Left lobe of liver (tissue), 2 donors: ENCODE measurements at places on chromosomes 2 and 18. TPM values are rescaled to one million over a fixed set of nuclear protein-coding genes. Genes with fewer than 3 reads are reported as not detected.

DNA sequence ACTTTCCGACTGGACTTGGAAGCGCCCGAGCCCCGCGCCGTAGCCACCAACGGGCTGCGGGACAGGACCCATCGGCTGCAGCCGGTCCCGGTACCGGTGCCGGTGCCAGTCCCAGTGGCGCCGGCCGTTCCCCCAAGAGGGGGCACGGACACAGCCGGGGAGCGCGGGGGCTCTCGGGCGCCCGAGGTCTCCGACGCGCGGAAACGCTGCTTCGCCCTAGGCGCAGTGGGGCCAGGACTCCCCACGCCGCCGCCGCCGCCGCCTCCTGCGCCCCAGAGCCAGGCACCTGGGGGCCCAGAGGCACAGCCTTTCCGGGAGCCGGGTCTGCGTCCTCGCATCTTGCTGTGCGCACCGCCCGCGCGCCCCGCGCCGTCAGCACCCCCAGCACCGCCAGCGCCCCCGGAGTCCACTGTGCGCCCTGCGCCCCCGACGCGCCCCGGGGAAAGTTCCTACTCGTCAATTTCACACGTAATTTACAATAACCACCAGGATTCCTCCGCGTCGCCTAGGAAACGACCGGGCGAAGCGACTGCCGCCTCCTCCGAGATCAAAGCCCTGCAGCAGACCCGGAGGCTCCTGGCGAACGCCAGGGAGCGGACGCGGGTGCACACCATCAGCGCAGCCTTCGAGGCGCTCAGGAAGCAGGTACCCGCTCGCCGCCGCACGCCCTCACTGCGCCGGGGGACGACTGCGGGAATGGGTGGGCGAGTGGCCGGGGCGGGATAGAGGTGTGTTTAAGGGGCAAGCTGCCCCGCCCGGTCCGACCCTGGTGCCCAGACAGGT is 713 bp downstream of the ATOH8 start:
- peak; percentile 57 for DNase-seq

- no peak for DNase-seq
Measured at GRCh38 chr2:190482451-190482850, 52.1 kb downstream of the NEMP2 start.

GRCh38 chr2:177119099-177119498 is 93.5 kb upstream of the HNRNPA3 start:
- no peak for DNase-seq

DNA sequence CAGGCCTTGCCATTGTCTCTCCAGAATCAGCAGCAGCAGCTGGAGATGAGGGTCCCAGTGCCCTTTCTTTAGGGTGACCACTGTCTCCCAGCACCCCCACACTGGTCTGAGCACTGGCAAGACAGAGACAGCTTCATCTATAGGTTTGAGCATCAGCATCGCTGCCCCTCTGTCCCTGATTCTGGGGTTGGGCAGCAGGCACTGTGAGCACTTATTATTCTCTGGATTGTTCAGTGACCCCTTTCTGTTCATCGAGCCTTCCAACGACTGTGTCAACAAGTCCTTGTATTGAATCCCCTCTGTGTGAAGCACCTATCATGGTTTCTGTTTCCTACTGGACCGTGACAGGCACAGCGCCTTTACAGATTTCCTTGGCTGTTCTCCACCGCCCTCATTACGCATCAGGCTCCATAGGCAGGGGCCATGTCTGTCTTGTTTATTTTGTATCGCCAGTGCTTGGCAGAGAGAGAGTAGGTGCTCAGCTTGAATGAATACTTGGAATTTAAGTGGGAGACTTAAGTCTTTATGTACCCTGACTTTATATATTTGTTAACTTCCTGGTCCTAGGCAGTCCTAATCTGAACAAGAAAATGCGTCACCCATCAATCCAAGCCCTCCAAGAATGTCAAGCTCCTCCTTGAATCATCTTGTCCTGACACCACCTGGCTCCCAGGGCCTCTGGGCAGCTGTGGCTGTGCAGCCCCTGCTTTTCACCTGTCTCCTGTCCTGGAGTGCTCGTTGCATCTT is 11.4 kb downstream of the MALL start:
- no peak for DNase-seq

GRCh38 chr18:70384181-70384790 is 95.4 kb downstream of the SOCS6 start:
- no peak for DNase-seq

GRCh38 chr2:224393157-224393872 is 8.6 kb downstream of the FAM124B start:
- no peak for DNase-seq

DNA sequence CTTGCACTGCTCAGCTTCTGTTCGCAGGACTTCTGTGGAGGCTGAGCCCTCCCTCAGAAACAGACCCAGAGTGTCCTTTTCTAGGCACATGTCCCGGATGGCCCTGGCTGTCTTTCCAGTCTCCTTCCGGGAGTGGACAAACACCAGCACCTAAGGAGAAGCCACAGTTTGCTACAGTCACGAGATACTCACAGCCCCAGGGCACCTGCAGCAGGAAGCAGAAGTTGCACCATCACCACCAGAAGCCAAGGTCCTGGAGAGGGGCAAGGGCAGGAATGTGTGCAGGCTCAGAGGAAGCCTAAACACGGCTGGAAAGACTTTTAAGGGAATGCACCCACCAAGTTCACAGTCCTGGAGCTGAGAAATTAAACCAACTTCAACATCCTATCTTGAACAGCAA is 13.6 kb downstream of the SNRNP200 start:
- no peak for DNase-seq

DNA sequence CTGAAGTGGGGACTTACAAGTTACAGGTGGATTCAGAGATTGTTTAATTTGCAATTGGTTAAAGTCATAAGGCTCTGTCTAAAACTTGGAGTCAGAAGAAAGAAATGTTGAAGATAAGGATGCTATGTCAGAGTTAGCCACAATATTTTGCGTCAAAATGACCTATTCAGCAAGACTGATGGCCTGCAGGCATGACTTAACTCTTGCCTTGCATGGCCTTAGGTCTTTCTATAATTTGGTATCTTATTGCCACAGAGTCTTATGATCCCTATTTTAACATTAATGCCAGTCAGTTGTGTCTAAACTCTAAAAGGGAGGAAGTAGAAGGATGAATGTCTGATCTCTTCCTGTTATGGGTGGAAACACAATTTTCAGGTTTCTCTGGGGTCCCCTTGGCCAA is 5.2 kb upstream of the COMMD1 start:
- DNase-seq, result no peak

DNA sequence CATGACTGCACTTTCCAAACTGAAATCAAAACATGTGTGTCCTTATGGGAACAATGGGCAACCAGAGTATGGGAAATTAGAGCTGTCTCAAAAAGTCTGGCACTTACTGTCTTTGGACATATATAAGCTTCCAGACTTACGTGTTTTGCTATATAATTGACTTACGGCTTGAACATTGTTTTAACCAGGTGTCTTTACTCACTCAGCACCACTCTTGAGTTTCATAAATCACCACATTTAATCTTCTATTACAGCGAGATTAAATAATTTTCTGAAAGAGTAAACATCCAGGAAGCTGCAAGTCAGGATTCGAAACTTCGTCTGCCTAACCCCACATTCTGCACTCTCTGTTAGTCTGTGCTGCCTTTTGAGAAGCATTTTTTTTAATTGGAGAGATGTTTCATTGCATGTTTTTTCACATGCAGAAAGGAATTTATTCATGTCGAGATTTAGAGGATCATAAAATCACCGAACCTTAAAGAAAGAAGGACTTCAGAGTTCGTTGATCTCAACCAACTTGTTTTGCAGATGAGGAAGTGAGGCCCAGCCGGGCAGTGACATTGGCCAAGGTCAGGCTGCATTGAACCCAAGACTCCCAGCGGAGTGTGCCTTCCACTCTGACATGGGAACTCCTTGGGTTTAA is 137.3 kb downstream of the SETBP1 start:
- DNase-seq, result no peak

- no peak for DNase-seq
Measured at GRCh38 chr2:8234253-8234652, 447.6 kb upstream of the ID2 start.

- DNase-seq, result no peak
Measured at GRCh38 chr2:53960476-53960875, 10.3 kb downstream of the PSME4 start.

- DNase-seq, result no peak
Measured at GRCh38 chr2:100630473-100630977, 67.7 kb downstream of the PDCL3 start.

GRCh38 chr2:109699646-109700045 is 85.5 kb downstream of the SOWAHC start:
- DNase-seq, result no peak

DNA sequence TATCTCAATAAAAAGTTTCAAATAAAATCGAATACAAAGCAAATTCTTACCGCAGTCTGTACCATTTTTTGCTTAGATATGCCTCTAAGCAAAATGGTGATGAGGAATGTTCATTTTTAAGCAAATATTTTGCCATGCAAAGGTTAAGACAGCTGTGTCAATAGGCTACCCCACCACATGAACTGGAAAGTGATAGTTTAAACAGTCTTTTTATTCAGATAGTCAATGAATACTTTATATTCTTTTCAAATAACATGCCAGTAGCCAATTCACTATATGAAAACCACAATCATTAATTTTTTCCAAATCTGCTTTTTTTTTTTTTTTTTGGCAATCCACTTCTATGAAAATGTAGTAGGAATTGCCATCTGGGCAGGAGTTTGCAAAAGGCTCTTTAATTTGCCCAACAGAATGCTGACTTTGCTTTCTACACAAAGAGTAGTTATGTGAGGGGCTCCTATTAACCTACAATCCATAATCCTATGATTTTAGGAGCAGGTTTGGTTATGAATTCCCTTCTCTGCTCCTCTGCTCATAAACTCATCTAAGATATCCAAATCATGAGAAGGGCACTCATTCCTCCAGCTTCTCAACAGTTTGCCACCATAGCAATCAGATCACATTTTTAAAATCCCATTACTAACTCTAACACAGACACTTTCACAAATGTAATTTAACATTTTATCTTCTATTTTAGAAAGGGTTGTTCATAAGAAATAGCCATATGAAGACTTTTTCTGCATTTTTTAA is 69.2 kb downstream of the SLC40A1 start:
- DNase-seq, result no peak

DNA sequence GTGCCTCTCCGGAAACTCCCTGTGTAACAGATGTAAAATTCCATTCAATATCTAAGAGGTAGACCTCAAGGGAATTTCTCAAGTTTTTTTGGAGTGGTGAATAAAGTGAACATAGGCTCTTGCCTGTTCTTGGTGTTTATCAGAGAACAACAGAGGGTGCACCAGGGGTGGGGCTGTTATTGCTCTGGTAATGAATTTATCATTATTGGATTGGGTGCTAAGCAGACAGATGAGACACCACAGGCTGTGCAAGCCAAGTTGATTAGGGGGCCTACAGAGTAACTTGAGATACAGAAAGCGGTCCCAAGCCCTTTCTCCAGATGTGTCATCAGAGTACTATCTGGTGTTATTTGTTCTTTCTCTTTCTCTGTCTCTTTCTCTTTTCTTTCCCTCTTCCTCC is 286.3 kb downstream of the OSR1 start:
- no peak for DNase-seq

DNA sequence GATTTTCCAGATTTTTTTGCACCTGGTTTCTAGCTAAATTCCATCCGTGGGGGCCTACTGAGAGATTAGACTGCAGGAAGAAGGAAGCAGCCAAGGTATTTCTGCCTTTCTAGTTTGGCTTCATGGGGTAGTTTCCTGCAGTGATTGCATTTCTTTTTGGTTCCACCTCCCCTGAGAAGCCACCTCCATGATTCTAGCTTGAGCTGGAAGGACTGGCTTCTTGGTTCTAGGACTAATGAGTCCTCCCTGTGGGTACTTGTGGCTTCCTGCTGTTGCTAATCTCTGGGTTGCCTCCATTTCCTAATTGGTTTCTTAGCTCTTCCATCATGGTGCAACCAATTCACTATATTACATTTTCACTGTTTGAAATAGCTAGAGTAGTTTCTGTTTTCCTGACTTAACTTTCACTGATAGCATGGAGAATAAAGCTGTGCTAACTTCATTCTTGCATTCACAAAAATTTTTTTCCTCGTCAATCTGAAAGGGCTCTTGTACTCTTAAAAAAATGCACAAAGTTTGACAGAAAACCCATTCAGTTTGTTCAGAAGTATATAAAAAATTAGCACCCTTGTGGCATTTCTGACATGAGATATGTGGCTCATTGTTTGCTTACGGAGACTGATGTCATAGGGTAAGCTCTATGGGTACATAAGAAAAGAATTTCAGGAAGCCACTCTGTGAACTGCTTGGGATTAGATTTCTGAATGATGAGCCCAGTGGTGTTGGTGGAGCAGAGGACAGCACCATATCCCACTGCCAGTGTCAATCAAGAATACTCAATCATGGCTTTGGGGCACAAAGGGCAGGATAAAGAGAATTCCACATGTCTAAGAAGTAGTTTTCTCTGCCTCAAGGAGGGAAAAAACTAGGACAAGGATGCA is 242.8 kb upstream of the RBMS1 start:
- no peak for DNase-seq

- peak; percentile 46 for DNase-seq
Measured at GRCh38 chr2:8575038-8575833, 106.6 kb upstream of the ID2 start.

- DNase-seq, result no peak
Measured at GRCh38 chr2:7887441-7887840, 794.4 kb upstream of the ID2 start.

DNA sequence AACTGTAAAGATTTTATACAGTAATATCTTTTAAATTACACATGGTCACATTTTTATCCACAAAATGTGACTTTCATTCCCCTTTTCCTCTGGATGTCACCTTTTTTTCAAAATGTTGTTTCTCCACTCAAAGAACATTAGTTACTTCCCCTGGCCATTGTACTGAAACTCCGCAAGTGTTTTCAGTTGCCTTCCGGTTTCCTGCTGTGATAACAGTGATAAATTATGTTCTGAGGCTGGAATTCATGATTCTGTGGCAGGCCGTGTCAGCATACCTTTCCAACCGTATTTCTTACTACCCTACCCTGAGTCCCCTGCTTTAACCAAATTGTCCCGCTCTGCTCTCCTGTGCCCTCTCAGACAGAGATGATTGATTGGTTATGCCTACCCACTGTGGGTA is 53.5 kb downstream of the MGAT5 start:
- no peak for DNase-seq

Gene SIX2
- not detected for total RNA-seq

Gene REG1A
- total RNA-seq, result 8.9 TPM

Gene ACMSD
- total RNA-seq, result 123 TPM

Gene ORC2
- 8.2 TPM for total RNA-seq

Gene CCDC148
- 0.18 TPM for total RNA-seq

Gene SNRPD1
- 7.0 TPM for total RNA-seq

Gene DES
- total RNA-seq, result 1.8 TPM

Gene CCDC141
- 0.38 TPM for total RNA-seq

Gene CCT7
- total RNA-seq, result 93.7 TPM
